ENCODE measurements at places on chromosomes 3 and 15. TPM values are rescaled to one million over a fixed set of nuclear protein-coding genes. Genes with fewer than 3 reads are reported as not detected.

XCR1 gene
- total RNA-seq, result not detected

BBS4 gene
- 10.5 TPM for total RNA-seq

PP2D1 gene
- total RNA-seq, result not detected

C3orf52 gene
- total RNA-seq, result 9.3 TPM
